NCI-H1436 treated with DMSO at 0.1 percent for 48 hours (cell line): ENCODE measurements at places on chromosomes 4 and X.
A peak's percentile ranks its signal among the peaks of the same experiment; 100 is the strongest.

GRCh38 chrX:2965965-2966364 is 36.8 kb upstream of the ARSD start:
- no peak for DNase-seq

DNA sequence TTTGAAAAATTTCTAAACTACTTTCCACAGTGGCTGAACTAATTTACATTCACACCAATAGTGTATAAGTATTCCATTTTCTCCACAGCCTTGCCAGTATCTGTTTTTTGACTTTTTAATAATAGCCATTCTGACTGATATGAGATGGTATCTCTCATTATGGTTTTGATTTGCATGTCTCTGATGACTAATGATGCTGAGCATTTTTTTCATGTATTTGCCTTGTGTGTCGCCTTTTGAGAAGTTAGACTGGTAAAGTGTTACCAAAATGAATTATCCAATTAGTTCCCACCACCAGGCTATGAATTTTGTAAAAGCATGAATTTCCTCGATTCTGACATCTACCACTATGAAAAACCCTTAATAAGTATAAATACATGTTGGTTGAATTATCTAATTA is 242.2 kb upstream of the GK2 start:
- DNase-seq = no peak

- no peak for DNase-seq
These were observed 518 bp downstream of the ARMCX1 start for GRCh38 chrX:101550751-101551379.

GRCh38 chrX:9824554-9824953 is 38.3 kb downstream of the SHROOM2 start:
- no peak for DNase-seq

DNA sequence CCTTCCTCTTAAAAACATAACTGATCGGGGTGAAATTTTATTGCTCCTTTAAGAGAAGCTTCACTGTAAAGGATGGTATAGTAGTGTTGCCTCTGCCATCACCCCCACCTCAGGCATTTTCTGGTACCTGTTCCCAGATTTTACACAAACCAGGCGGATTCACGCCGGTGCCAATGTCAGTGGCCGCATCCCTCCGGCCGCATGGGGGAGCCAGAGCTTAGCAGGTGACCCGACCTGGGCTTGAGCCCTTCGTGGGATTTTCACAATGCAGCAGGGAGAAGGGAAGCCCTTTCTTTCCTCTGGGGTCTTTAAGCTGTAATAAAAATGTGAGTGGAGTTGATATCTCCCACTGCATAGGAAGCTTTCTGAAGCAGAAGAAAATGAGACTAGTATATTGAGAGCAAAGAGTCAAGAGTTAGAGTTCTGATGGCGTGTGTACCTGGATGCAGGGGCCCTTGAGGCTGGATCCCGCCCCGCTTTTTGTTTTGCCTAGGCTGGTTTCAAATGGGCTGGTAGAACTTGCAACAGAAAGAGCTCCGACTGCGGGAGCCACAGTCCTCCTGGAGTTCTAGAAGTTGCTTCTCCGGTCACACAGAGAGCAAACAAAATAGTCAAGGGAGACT is 59.4 kb downstream of the POLR2B start:
- DNase-seq = no peak

- DNase-seq = no peak
These were observed 129.8 kb downstream of the ATG4A start for GRCh38 chrX:108221301-108221864.

DNA sequence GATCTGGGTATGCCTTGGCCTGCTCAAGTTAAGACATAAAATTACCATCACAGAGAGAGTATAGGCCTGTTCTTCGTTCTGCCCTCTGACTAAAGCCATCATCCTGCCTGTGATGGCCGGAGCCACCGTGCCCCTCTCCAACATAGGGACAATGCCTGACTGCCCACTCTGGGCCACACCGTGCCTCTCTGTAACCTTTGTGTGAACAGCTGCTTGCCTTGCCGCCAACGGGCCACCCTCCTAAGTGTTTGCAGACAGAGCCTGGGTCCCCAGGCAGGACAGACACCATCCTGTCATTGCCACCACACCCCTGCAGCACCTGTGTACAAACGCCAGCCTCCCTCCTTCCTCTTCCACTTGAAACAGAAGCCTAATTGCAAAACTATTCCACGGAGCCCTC is 298.7 kb upstream of the TENM3 start:
- DNase-seq = no peak

DNA sequence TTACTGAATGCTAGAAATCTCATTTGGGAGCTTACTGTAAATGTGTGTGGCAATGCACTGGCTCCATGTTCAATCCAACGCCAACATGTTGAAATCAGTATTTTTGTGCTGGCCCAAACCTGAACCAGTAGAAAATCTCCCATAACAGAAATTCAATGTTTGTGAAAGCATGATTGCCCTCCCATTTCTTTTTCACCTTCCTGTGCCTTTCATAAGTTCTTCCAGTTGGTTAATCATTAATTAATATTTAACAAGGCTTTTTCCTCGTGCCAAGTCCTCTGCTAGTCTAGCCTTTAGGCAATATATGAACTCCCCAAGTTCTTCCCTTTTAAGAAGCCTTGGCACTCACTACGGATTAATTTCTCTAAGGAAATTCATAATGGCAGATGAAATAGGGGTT is 1.3 kb upstream of the PLS3 start:
- DNase-seq = no peak

GRCh38 chrX:110251526-110251925 is 66.4 kb downstream of the AMMECR1 start:
- DNase-seq = no peak

GRCh38 chr4:128600996-128601871 is 208.3 kb upstream of the JADE1 start:
- peak; percentile 71 for DNase-seq

DNA sequence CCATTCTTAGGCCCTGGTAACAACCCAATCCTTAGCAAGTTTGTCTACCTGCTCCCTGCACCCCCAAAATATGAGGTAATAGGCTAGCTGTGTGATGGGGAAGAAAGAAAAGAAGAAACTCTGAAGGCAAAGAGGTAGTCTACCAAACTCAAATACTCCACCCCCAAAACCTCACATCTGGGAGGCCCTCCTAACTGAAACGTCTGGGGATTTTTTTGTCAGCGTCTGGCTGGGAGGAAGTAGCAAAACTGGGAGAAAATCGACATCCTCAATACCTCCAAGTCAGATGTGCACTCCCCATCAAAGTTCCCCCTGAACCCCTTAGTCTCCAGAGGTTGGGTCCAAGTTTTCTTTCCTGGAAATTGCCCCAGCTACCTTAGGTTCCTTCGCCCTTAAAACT is 1.0 kb downstream of the LAMP2 start:
- DNase-seq = no peak

GRCh38 chr4:28351826-28352225 is 1491.2 kb downstream of the STIM2 start:
- no peak for DNase-seq

- no peak for DNase-seq
These were observed 108.0 kb upstream of the PCDH18 start for GRCh38 chr4:137640156-137640837.

- no peak for DNase-seq
These were observed 115.6 kb downstream of the CAMK2D start for GRCh38 chr4:113645771-113646441.

DNA sequence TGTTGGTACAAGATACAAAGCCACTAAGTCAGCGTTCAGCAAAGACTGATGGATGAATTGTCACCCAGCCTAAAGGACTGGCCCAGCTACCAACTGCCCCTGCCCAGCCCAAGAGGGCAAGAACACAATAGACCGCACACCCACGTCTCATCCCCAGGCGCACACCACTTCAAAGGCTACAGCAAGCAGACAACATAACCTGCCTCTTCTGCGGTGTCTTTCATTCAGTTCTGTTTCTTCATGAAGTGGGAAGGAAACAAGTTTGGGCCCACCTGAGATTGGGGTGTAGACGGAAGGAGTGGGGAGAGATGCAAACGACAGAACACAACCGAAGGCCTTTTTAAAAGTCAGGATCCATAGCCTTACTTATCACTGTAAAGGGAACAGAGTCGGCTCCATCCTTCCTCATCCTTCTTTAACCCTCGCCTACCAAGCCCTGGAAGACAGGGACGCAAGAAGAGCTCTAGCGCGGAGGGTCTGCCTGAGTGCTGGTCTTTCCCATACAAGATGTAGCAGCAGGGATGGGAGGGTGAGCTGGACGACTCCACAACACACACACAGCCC is 691 bp downstream of the SCARB2 start:
- no peak for DNase-seq

DNA sequence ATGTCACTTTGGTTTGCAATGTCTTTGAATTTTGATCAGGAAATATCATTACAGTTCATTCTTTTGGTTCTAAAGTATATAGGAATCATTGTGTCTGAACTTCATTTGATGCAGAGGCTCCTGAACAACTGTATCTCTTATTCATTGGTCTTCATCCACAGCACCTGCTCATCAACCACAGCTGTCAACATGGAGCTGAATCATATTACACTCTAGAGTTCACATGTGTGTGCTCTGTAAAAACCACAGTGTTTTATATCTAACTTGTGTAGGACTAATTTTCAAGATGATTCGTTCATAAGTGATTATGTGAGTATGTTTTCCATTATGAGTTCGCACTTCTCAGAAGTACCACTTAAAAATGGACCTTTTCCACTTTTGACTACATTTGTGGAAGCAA is 643.3 kb upstream of the FAM241A start:
- no peak for DNase-seq

DNA sequence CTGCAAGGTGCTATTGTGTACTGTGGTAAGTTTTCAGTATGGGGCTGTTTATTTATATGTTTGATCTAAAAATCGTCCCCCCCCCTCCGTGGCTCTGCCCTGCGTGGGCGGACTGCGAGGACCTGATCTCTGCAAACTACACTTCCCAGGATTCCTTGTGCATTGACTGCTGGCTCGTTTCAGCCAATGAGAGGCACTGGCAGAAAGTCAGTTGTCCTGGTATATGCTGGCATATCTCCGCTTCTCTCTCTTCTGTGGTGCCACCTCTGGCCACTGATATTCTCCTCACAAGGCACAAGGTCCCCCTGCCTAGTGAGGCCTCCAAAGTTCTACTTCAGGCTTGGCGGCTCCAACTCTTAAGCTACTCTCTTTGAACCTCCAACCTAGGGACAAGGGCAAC is 168.8 kb upstream of the ZFP42 start:
- DNase-seq = no peak

DNA sequence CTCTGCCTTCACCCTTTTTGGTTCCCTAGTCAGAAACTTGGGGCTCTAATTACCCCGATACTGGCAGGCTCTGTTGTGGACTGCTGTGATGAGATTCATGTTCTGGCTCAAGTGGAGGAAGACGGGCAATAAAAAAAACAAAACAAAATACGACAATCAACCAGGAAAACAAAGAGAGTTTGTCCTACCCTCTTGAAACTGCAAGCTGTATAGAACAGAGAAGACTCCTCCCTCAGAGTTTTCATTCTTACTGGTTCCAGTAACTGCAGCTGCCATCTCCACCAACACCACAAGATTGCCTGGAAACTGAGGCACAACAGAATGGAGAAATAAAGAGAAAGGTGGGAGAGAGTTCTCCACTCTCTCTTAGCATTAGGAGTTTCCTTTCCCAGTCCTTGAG is 11.1 kb upstream of the IL1RAPL1 start:
- DNase-seq = no peak

- no peak for DNase-seq
These were observed 139.2 kb downstream of the TMEM164 start for GRCh38 chrX:110142096-110142495.

DNA sequence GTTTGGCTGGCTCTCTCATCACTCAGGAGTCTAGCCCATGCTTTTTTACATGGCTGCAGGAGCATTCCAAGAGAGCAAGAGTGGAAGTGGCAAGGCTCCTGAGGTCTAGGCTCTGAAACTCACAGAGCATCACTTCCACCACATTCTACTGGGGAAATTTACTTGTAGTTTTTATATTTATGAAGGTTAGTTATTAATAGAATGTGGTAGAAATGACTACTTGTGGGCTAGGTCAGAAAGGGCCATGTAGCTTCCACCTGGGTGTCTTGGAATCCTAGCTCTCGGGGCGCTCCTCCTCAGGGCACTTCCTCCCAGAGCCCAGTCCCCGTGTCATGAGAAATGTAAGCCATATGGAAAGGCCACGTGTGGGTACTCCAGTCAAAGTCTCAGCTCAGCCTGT is 127.0 kb upstream of the CASK start:
- DNase-seq = no peak

DNA sequence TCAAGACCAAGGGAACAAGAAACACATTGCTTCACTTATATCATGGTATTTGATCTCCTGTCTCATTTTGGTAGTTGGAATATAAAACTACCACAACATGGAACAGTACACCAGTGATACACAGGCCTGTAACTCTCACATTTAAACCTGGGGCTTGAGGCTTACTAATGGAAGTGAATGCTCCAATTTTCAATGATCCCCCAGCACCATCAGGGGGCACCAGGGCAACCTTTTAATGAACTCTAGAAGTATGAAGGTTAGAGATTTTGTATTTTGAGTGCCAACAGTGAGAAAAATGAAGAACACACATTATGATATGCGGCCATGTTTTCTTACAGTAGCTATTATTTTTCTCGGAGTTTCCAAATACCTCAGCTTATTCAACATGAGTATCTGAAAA is 50.7 kb downstream of the C4orf33 start:
- no peak for DNase-seq

DNA sequence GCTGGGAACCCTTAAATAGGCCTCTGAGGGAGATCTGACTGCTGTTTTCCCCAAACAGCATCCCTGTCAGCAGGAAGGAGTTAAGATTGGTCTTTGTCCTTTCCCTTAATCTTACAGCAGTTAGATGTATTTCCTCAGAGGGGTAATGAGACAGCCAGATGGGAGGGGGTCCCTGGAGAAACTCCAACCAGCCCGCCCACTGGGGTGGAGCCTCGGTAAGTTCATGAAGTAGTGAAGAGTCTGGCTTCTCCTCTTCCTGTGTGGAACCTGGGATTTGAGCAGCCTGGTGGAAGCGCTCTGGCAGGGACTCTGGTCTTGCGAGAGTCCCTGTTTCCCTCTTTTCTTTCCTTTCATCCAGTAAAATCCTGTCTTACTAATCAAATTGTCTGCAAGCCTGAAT is 330.0 kb downstream of the TLL1 start:
- DNase-seq = no peak

DNA sequence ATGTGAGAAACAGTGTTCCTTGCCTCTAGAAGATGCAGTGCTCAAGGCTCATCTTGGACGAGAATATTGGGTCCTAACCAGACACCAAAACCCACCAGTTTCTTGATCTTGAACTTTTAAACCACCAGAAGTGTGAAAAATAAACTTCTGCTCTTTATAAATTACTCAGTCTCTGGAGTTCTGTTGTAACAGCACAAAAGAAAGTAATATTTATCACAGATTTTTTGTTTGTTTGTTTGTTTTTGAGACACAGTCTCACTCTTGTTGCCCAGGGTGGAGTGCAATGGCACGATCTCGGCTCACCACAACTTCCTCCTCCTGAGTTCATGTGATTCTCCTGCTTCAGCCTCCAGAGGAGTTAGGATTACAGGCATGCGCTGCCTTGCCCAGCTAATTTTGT is 371.1 kb upstream of the NDST4 start:
- DNase-seq = no peak

- no peak for DNase-seq
These were observed 10.9 kb upstream of the FGF16 start for GRCh38 chrX:77436271-77436670.

- DNase-seq = no peak
These were observed 75.6 kb upstream of the GRXCR1 start for GRCh38 chr4:42816880-42817400.
